ENCODE measurements at places on chromosomes 7 and 10.
A peak's percentile ranks its signal among the peaks of the same experiment; 100 is the strongest.

DNA sequence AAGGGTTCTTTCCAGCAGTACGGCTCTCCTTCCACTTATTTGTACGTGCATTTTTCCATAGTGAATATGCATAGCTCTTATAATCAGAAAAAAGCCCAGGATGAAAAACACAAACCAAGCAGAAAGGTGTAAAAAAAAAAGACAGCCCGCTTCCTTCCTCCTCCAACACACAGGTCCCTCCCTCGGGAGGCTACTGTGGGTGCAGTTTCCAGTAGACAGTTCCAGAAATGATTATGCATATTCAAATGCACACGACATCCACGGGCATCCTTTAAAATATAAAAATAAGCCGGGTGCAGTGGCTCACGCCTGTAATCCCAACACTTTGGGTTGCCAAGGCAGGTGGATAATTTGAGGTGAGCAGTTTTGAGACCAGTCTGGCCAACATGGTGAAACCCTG is 59.9 kb downstream of the TNRC18 start:
- DNase-seq = no peak

- DNase-seq = no peak
These were observed 49.3 kb upstream of the IL6 start for GRCh38 chr7:22677680-22678079.

DNA sequence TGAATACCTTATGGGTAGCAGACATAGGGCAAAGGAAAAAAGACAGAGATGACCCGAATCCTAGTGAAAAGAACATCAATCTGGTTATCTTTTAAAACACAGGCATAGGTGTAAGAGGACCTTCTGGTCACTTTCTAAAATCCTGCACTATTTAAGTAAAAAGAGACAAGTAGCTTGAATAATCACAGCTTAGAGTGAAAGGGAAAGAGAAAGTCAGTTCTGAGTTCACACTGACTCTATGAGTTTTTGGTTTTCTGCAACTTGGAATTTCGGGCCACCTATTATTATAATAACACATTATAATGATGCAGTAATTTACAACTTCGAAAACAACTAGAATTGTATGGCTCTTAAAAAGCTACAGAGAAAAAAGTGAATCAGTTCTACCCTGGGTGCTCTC is 247.8 kb downstream of the DOCK4 start:
- no peak for DNase-seq

DNA sequence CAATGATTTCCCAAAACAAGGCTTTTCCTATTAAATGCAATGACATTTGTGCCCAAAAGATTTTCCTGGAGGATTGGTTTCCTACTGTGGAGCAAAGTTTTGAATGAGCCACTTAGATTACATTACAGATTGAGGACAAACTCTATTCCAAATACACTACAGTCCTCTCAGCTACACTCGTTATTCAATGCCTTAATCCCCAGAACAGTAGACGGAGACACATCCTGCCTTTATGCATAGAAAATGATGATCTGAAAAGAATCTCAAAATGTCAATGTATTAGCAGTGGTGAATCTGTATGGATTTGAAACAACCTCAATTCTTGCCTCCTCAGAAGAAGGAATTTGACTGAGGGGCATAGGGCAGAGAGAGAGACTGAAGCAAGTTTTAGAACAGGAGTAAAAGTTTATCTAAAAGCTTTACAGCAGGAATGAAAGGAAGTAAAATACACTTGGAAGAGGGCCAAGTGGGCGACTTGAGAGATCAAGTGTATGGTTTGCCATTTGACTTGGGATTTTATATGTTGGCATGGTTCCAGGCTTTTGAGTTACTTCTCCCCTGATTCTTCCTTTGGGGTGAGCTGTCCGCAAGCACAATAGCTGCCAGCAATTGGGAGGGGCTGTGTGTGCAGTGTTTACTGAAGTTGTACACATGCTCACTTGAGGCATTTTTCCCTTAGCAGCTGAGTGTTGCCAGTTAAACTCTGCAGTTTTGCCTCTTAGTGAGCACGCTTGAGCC is 891.9 kb upstream of the MBL2 start:
- peak; percentile 0 for DNase-seq

GRCh38 chr10:69839696-69840345 is 38.1 kb downstream of the COL13A1 start:
- peak; percentile 74 for DNase-seq

DNA sequence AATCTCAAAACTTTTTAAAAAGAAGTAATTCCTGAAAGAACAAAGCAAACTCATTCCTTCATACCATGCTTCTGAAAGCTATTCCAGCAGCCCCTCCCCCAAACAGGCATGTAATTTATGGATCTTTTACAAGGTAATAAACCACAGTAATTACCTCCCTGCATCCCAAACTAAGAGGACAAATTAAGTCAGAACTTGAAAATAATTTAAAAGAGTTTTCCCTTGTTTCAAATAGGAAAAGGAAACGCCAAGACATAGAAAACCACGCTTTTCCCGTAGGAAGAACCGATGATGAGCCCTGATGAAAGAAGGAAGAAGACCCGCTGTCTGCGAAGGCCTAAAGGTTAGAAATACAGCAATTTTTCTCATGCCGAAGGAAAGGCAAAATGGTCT is 8.9 kb downstream of the HOXA4 start:
- DNase-seq = no peak

DNA sequence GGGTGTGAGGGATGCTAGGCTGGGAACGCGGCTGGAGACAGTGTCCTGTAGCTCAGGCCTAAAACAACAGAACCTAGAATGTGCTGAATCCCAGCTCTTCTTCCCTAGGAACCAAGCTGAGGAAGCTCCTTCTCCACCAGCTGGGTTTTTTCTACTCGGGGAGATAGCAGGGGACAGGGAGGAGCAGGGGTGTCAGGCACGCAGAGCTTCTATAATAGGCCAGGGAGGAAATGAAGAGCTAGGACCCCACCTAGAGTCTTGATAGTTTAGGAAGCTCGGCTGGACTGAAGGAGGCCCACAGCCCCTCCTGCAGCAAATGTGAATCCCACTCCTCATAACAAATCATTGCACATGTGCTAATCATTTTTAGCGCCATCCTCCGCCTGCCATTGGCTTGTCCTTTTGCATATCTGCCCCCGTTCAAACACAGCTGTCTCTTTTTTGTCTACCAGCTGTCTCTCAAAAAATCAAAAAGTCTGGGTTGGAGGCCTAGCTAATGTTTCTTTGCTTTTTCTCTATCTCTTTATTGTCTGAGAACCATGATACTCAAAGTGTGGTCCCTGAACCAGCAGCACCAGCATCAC is 24.1 kb upstream of the FAM180A start:
- DNase-seq = no peak

DNA sequence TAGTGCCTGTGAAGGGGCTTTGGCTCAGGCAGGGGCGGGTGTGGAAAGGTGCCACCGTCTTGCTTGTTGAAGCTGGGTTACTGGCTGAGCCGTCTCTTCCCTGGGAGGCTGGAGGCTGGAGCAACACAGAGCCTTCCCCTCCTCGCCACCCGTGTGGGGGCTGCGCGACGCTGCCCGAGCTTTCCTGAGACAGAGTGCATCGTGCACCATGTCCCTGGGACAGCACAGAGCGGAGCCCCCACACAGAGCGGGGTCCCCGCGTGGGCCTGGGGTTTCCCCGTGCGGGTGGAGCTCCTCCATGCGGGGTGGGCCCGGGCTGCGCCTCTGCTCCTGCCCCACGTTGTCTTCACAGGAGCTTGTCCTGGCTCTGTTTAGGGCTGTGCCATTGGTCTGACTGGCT is 69.9 kb downstream of the INPP5A start:
- DNase-seq = no peak

GRCh38 chr7:4093483-4093882 is 588.6 kb upstream of the FOXK1 start:
- no peak for DNase-seq

DNA sequence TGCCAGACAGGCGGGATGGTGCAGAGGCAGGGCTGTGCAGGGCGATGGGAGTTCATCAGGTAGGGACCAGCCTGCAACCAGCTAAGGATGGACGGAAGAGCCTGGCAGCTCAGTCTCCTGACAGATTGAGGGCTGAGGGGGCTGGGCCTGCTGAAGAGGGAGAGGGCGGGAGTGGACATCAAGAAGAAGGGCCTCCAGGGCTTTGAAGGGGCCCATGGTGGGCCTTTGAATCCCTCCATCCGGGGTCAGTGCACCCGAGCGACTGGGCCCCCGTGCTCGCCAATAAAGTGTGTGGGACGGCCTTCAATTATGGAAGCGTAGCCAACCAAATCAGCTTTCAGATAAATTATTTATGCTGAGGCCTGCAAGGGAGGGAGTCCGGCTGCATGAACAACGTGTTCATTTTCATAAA is 431.2 kb downstream of the RPS24 start:
- DNase-seq = no peak

DNA sequence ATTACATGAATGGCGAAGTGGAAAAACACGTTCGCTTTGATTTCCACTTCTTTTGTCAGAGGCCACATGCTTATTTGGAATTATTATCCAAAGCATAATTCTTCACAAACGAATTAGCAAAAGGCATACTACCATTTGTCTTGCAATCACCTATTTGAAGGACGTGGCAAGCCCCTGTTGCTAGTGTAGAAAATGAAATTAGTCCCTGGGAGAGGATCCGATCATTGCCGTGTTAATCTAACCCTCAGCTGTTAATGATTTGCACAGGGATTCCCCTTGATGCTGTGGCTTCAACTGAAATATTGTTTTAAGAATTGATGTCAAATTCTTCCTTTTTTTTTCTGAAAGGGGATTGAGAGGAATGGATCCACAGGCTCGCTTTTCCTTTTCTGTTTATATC is 4.6 kb downstream of the AGMO start:
- no peak for DNase-seq

- DNase-seq = no peak
These were observed 176.1 kb upstream of the SEMA3C start for GRCh38 chr7:81094952-81095351.

DNA sequence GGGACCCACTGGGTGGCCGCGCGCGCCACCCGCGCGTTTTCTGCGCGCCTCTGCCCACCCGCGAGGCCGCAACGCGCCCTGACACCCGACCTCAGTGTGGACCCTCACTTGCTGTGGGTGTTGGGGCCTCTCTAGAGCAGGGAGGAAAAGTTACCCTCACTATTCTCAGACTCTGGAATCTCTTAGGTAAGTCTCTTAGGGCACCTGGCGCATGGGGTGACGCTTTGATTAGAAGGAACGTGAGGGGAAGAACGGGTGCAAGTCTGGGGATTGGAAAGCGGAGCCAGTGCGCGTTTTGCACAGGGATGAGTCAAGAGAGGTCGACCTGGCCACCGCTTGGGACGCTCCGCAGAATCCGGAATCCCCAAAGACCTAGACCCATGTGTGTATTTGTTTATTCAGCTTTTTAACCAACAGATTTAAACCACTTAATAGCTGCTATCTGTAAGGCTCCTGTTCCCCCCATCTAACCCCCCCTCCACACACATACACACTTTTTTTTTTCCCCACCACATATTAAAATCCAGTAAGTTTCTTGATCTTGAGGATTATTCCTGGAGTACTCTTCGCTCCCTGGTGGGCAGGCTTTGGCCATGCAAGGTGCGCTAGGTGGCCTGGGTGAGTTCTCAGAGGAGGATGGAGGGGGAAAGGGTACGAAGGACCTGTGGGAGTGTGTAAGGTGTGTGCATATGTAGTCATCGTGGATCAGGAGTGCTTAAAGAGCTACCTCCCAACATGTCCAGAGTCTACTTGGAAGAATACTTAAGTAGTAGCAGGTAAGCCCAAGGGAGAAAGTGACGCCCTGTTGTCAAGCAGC is 169.1 kb upstream of the PPP1R3A start:
- DNase-seq = no peak

DNA sequence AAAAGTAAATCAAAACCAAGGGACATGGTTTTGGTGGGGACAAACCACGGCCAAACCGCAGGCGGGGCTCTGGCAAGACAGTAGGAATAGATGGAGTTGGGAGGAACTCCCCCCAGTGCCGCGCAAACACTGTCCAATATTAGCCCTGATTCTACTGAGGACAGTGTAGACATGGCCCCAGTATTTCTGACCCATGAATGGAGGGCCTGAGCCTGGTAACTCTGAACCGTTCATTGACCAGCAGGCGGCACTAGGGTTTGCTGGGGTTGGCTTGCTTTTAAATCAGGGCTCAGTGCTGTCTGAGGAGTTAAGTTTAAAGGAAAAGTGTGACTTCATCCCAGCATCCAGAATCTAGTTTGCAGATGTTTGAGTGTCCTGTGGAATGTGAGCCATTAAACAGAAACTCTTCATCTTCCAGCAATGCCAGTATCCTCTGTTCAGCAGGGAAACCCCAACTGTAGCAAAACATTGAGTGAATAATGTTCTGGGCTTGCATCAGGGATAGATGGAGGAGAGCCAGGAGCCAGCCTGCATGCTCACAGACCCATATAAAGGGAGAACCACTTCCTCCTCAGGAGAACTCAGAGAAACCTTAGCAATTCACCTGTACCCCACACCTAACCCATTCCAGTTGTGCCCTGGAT is 147.4 kb upstream of the PRSS58 start:
- DNase-seq = peak; percentile 15

DNA sequence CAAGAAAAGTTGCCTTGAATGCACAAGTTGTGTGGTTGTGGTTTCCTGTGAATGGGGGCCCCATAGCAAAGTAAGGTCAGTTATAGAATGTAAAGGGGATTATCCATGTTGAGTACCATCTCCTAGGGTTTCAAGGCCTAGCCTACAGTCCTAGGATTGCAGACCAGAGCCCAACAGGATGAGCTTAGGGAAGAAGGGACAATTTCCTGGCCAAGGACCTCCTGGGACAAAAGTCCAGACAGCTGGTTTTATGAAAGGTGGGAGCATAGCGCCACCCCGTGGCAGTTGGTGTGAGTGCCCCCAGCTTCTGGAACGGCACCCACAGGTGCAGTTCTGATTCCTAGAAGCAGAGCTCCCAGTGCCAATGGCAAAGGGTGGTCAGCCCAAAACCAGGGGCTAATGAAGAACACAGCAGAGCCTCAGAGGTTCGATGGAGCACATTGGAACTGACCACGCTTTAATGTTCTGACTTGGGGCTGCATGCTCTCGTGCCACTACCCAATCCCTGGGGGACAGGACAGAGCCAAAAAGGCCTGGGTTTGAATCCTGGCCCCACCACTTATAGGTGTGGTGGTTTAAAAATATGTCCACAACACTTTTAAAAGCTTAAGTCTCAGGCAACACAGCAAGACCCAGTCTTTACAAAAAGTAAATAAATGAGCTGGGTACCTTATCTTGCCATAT is 25.8 kb upstream of the TMEM120A start:
- peak; percentile 47 for DNase-seq

GRCh38 chr7:77989981-77990566 is 191.5 kb downstream of the PHTF2 start:
- peak; percentile 7 for DNase-seq

DNA sequence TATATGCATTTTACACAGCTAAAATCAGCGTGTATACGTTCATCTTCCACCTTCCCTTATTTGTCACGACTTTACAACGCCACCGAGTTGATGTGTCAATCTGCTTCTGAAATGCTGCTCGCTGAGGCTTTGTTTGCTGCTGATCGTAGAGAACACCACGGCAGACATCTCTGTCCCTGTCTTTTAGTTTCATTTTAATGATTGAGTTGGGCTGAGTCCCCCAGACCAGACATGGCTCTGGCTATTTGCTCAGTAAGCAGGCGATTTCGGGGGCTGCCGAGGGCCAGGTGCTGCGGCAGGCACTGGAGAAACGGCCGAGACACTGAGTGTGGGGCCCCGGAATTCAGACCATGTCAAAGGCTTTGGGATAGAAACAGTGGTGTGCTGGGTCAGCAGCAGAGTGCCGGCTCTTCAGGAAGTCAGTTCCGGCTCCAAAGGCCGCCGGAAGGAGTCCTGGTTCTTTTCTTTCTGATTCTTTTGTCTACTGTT is 5.0 kb downstream of the LRRC27 start:
- no peak for DNase-seq
